ENCODE measurements at places on chromosomes 12 and 14. TPM values are rescaled to one million over a fixed set of nuclear protein-coding genes. Genes with fewer than 3 reads are reported as not detected.

- DNase-seq, result no peak
Observed at GRCh38 chr12:78210894-78211302, 380.2 kb downstream of the NAV3 start.

AREL1 gene
- total RNA-seq, result 20.4 TPM

LRTM2 gene
- not detected for total RNA-seq

KRT3 gene
- not detected for total RNA-seq

DNA sequence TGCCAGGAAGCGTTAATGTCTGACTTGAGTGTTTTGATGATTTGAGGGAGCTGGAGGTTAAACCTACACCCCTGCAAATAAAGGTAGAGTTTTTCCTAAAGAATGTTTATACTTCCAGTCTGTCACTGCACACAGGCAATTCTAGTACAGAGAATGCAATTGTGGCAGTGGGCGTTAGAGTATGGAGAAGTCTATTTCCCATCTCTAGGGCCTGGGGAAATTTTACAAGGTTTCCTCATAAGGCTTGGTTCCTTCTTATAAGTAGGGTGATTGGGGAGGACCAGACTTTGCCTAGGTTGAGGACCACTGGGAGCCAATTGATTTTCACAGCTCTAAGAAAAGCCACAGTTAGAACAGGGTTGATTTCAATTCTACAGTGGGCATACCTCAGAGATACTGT lies 44.3 kb downstream of the IFNG start:
- no peak for DNase-seq

DNA sequence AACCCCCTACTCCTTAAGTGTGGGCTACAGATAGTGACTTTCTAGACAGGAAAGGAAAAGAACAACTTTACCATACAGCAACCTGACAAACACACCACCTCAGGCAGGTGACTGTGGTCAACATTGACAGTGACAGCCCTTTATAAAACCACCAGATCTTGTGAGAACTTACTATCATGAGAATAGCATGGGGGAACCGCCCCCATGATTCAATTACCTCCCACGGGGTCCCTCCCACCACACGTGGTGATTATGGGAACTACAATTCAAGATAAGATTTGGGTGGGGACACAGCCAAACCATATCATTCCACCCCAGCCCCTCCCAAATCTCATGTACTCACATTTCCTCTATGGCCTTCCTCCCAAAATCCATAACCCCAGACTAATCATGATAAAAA lies 16.3 kb downstream of the OR10P1 start:
- no peak for DNase-seq

DNA sequence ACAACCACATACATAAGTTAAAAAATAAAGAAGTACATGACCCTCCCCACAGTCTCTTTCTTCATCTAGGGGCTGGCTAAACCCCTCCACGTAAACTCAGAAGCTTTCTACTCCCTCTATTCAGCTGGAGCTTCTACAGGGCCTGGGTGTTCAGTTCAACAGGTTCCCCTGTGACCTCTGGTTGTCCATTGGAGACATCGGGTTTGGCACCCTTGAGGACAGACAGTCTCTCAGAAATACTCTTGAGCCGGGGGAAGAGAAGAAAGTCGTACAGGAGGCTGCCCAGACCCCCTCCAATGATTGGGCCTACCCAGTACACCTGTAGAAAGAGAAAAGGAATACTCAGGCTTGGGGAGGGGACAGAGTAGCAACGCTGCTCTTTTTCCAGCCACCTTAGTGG lies 1.9 kb upstream of the TIMELESS start:
- DNase-seq, result no peak

SSTR1 gene
- 0.37 TPM for total RNA-seq

DNA sequence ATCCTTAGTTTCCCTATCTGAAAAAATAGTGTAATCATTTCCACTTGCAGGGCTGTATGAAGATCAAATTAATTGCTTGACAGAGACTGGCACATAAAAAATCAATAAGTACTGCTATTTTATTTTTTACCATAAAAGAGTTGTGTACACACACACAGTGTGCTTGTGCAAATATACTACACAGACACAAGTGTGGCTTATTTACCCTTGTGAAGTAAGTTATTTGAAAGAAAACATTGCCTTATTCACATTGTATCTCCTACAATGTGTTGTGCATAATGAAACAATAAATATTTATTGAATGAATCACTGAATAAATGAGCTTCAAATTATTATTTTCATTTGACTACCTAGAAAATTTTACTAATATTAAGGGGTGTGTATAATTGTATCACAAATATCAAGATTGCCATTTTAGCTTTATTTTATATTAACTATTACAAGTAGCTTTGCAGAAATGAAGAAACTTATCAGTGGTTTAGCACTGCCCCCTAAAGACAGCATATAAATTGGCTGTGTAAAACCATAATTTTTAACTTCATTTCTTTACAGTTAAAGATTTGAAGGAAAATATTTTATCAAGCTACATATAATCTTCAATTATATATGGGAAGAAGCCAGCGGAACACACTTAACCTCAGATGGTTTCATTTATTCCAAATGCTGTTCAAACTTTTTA lies 11.3 kb downstream of the GARIN6 start:
- DNase-seq, result no peak
